Stimulated activated CD4-positive, alpha-beta T cell treated with anti-CD3 and anti-CD28 coated beads, Interleukin-12 subunit alpha, Interleukin-12 subunit beta, amount 100 ng/mL, for 48 hours (primary cell): ENCODE measurements at places on chromosomes 16 and 17.

GRCh38 chr17:8997994-8998628, 23.2 kb upstream of the NTN1 start:
- peak; percentile 67 for DNase-seq

- DNase-seq = no peak
These were observed 10.0 kb downstream of the STX4 start for GRCh38 chr16:31043352-31043751.

- DNase-seq = no peak
These were observed 7.4 kb downstream of the SMCR8 start for GRCh38 chr17:18322522-18322921.

GRCh38 chr16:25143928-25144327, 32.4 kb downstream of the LCMT1 start:
- no peak for DNase-seq

- DNase-seq = no peak
These were observed 4.8 kb downstream of the DCAKD start for GRCh38 chr17:45046537-45047125.
